ENCODE measurements at places on chromosomes 6 and 20.
A peak's percentile ranks its signal among the peaks of the same experiment; 100 is the strongest.

DNA sequence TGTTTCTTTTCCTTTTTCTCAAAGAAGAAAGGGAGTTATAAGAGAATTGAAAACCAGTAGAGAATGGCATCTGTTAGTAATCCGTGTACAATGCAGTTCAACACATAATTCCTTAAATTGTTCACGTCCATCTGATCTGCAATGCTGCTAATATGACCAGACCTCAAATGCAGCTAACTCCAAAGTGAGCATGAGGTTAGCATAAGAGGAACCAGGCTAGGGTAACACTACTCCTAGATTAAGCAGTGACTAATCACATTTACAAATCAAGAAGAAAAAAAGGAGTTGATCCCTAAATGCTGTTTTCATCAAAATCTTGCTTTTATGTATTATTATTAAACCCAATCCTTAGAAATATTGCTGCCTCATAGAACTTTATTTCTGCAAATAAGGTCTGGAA, 432.7 kb upstream of the ARID1B start:
- no peak for DNase-seq

GRCh38 chr20:58576603-58576970, 61.4 kb upstream of the APCDD1L start:
- no peak for DNase-seq

DNA sequence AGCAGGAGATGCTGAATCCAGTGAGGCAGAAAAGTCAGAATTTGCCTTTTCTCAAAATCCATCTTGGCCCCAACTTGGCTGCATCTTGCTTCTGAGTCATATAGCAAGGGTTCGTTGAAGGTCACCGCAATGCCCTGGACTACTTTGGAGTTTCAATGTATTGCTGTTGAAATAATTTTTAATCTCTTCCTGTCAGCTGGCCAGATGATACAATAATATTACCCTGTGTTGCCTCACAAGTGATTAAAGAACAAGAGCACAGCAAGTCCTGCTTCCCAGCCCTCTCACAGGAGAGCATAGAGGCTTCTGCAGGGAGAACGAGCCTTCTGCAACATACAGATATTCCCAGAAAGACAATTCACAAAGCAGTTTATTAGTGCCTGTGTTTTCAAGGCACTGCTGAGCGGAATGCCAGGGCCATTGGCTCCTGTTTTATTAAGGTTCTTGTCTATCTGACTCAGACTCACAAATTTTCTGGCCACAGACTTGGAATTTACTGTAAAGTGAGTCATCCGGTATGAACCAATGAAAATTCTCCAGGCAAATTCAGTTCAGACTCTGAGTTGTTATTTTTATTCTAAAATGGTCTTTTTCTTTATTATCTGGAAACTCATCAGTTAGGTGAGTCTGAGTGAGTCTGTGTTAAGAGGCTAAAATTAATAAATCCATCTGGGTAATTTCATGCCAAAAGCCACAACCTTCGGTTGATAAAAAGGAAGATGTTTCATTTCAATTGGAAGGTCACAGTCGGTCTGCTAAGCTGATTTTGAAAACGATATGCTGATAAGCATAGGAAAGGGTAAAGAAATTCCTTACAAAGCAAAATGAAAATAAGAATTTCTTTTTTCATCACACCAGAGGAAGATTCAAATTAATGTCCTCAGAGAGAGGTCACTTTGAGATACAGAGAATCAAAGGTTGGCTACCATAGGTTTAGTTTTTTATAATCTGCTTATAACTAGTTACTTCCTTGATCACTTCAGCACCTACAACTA, 289.4 kb upstream of the STXBP5 start:
- DNase-seq, result no peak

GRCh38 chr20:41232973-41233926, 84.3 kb downstream of the ZHX3 start:
- no peak for DNase-seq

DNA sequence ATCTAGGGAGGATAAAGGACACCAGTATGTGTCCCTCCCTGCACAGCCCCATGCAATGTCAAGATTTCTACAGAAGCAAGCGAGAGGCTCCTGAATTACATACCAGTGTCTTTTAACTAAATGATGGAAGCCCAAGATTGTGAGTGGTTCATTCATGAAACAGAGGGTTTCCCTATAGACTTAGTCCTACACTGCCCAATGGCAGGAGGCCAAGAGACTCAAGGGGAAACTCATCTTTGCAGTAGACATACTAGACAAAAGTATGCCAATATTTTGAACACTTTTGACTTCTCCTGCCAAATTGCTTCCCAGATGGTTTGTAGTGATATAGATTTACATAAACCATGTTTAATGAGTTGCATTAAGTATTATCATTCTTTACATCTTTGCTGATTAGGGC, 557.2 kb upstream of the JAG1 start:
- DNase-seq, result no peak

DNA sequence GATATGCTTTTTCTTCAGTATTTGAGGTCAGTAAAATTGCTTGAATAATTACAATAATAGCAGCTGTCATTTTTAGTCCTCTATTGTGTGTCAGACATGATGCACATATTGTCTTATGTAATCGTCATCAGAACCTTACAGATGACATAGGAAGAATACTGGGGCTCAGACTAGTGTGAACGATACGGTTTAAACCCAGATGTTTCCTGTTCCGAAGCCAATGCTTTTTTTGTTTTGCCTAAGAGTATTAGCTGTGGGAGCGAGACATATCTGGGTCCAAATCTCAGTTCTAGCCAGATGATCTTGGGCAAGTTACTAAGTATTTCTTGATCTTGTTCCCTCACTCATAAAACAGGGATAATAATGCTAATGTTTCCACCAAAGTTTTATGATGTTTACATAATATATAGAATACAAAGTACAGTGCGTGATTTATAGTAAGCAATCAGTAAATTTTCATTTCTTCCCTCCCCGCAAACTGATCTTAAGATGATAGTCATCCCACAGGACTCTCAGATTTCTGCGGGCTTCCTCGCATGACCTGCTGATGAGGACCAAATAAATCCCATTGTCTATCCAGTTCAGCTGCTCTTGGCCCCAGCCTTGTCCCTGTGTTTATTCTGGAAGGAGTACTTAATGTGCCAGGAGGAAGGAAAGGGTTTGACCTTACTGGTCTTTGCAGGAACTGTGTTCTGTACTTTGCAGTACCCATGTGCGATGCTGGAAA, 98.2 kb downstream of the CAP2 start:
- DNase-seq, result no peak

GRCh38 chr6:110897433-110897832, 22.8 kb downstream of the AMD1 start:
- DNase-seq, result no peak

- DNase-seq, result no peak
Observed at GRCh38 chr20:58707770-58708169, 15.2 kb downstream of the NPEPL1 start.

GRCh38 chr20:59568509-59569024, 35.8 kb upstream of the PHACTR3 start:
- DNase-seq, result no peak

DNA sequence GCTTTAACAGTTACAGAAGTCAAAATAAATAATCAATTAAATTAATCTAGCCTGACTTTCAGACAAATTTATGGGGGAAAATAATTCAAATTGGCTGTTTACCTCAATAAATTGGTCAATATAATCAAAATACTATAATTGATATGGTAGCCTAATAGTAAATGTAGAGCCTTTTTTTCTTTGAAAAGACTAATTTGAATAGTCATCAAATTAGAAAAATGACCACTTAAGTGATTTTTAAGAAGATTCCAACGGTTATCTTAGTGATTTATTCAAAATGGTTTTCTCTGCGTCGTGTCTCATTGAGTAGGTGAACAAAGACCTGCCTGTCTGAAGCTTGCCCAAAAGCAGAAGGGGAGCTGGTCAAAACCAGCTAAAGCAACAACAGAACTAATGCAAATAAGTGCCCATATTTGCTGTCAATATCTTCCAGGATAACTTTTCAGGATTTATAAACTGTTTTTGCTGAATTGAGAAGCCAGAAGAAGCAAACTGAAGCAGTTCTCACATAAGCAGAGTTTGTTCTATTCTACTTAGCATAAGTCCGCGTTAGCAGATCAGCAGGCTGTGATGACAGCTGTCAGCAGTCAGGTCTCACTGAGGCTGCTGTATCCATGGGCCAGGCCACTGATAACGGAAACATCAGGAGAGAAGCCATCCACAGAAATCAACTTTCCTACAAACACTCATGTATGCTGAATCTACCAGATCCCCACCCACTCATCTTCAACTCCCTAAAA, 7.0 kb downstream of the RCAN2 start:
- peak; percentile 33 for DNase-seq

- DNase-seq, result no peak
Observed at GRCh38 chr20:41436679-41437078, 70.1 kb upstream of the EMILIN3 start.

DNA sequence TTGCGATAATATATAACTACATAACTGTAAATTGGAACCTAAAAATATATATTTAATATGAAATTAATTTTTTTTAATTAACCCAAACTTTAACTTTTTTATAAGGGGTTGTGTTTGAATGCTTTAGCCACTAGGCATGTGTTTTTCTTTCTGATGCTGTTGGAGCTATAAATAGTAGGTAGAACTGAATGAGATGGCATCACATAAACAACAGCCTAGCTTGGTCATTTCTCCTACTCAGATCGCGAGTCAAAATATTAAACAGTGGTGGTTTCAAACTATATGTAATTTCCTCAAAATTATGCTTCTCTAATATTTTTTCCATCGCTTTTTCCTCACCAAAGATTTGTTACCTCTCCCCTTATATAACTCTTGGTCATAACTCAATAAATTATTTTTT, 243.2 kb downstream of the ARID1B start:
- DNase-seq, result no peak

- DNase-seq, result no peak
Observed at GRCh38 chr6:165632194-165632593, 30.8 kb downstream of the PDE10A start.

DNA sequence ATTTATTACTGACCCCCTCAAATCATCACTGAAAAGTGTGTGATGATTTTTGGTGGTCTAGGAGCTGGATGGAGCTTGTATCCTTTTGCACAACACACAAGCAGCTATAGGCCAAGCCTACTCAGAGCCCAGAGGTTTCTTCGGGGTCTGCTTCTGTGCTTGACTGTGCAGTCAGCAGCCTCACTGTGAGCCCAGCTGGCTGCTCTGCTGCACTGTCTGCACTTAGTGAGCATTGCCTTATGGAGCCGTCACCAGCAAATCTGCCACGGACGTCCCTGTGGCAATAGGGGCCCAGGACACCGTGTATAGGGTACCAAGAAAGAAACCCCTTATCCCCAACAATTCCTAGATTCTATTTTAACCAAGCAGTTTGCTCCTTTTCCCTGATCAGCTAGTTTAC, 38.6 kb upstream of the GMPR start:
- peak; percentile 71 for DNase-seq

- DNase-seq, result no peak
Observed at GRCh38 chr6:15475872-15476271, 187.0 kb downstream of the DTNBP1 start.

DNA sequence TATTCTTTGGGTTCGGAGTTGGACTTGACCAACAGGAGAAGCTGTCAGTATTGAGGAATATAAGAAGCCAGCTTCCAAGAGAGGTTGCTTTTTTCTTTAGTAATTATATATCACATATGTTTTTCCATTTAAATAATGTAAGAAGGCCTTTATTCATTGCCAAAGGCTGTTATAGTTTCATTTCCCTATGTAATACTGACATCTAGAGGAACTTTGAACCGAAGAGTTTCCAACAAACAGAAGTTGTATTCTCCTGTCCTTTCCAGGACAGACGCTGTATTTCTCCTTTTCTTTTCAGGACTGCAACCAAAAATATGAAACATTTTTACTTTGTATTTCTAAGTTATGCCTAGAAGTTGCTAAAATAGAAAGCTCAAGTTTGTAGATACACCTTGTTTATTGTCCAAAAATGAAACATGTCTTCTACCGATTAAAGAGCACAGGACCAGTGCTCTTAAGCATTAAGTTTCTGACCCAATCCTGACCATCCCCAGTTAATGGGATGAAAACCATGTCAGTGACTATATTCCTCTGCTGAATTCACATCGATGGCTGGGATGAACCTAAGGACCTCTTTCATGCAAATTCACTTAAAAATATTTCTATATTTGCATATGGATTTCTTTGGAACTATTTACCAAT, 55.1 kb downstream of the MYLK4 start:
- DNase-seq, result no peak

GRCh38 chr6:143146186-143146851, 85.6 kb downstream of the AIG1 start:
- no peak for DNase-seq

DNA sequence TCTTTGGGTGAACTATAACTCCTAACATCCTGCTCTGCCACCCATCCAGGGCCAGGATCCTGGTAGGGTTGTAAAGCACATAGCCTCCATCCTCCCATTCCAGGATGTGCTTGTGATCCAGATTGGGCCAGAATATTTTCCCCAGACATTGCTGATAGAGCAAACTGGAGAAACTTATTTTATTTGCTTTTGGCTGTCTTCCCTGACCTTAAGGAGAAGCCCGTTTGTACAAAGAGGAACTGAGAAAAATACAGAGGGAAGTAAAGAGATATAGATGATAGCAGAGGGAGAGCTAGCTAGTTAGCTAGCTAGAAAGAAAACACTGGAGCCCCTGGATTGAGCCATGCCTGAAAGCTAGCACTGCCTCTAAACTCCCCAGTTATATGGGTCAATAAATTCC, 9.0 kb upstream of the HDAC2 start:
- DNase-seq, result no peak

- no peak for DNase-seq
Observed at GRCh38 chr6:53487080-53487479, 57.8 kb downstream of the GCLC start.

GRCh38 chr6:52568320-52568719, 8.5 kb downstream of the TRAM2 start:
- DNase-seq, result no peak

- no peak for DNase-seq
Observed at GRCh38 chr6:72287801-72288200, 334.1 kb upstream of the KCNQ5 start.

DNA sequence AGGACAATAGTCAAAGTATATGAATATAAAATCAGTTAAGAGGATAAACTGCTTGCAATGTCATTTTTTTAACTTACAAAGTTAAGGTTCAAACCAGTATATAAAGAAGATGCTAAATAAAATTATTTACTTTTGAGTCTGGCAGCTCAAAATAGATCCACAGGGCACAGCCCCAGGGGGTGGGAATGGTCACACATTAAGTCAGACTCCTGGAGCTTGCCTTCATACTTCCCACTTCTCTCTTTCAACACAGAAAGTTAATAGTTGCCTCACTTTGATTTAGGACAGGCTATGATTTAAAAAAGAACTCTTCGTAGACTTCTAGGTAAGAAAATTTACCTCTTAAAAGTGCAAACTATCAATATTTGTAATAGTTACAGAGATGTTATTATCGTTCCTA, 158.3 kb upstream of the RUNX2 start:
- DNase-seq, result no peak
